NCI-H1930 (cell line): ENCODE measurements at places on chromosomes 3 and 15.
A peak's percentile ranks its signal among the peaks of the same experiment; 100 is the strongest.

DNA sequence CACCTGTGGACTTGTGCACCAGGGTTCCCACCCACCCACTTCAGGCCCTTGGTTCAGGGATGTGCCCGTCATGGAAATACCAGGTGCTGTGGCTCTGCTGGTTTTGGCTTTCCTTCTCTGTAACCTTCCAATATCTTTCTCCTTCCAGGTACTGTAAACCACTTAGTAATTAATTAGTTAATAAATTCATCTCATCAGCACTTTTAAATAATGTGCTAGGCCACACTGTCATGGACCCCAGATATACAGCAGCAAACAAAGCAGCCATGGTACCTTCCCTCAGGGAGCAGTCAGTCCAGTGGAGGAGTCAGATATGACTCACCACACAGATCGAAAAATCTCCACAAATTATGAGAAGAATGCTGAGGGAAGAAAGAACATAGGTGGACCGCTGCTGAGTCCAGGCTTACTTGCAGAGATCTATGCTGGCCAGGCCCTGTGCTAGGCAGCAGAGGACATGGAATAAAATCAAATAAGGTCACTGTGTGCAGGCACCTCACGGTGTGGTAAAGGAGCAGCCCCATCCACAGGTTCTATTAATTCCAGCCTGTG, 6.8 kb upstream of the GATA2 start:
- no peak for DNase-seq

GRCh38 chr15:99619712-99620111, 53.9 kb downstream of the MEF2A start:
- no peak for DNase-seq

DNA sequence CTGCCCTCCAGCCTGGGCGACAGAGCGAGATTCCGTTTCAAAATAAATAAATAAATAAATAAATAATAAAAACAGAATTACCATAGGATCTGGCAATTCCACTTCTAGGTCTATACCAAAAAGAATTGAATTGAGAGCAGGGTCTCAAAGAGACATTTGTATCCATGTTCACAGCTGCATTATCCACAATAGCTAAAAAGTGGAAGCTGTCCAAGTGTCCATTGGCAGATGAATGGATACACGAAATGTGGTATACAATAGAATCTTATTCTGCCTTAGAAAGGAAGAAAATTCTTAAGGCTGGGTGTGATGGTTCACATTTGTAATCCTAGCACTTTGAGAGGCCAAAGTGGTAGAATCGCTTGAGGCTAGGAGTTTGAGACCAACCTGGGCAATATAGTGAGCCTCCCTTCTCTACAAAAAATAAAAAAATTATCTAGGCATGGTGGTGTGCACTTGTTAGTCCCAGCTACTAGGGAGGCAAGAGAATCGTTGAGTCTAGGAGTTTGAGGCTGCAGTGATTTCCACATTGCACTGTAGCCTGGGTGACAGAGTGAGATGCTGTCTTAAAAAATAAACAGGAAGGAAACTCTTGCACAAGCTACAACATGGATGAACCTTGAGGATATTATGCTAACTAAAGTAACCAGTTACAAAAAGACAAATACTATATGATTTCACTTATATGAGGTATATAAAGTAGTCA, 24.2 kb downstream of the PFKFB4 start:
- no peak for DNase-seq

DNA sequence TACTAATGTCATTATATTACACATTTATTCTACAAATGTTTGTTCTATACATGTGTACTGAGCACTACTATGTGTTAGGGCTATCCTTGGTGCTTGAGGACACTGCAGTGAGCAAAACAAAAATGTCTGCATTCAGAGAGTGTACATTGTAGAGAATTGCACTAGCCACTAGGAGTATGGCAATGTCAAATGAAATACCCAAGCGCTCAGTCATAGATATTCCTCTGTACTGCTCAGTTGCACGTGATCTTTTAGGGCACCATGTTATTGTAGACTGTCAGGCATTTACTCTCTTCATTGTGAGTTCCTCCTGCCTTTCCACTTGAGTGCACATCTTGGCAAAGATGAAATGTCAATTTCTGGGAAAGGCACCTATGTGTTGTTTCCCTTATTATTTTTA, 36.8 kb downstream of the FNDC3B start:
- DNase-seq, result no peak

GRCh38 chr3:171672124-171672523, 138.2 kb downstream of the PLD1 start:
- no peak for DNase-seq

DNA sequence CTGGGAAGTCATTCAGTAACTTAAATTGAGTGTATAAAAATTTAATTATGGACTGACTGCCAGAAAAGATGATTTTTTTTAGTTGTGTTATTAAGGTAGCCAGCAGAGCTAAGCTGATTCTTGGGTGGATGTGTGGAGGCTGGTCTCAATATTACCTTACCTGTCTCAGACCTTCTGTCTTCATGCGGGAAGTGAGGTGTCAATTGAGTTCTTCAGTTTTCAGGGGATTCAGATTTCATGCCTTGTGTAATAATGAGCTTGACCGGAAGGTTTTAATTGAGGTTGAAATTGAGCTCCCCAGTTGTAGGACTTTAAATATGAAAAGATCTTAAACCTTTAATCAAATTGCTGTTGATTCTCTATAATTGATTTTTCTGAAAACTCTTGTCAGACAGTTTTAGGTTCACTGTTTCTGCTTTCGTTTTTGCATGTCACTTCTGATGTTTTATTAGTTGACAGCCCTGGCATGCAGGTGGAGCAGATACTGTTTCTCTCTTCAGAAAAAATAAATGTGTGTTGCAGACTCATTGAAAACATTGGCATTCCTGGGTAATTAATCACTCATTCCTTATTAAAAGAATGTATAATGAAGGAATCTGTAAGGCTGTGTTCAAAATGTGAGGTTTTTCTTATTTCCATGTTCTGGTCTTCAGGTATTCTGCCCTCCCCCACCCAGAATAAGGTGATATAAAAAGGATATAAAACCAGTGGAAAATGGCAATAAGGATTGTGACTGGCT, 54.5 kb downstream of the PSMD6 start:
- DNase-seq, result no peak

DNA sequence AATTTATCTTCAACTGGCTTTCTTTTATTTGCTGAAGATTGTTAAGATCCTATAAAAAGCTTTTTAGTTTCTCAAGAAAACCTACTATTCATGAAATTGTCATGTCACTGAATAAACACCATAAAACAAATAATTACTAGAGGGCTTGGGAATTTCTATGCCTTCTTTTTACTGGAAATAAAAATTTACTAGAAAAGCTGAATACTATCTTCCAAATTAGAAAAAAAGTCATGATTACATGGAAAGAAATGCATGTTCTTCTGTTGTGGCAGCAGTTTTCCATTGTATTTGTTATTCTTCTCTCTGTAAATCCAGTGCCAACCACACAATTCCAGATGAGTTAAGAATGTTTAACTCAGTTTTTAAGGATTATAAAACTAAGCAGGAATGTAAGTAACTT, 153.8 kb downstream of the RAP2B start:
- DNase-seq, result no peak

- no peak for DNase-seq
Measured at GRCh38 chr3:171218069-171218468, 191.5 kb upstream of the SLC2A2 start.

GRCh38 chr15:67307156-67307555, 52.6 kb downstream of the IQCH start:
- no peak for DNase-seq

GRCh38 chr3:186492385-186492984, 51.7 kb downstream of the CRYGS start:
- DNase-seq, result no peak

DNA sequence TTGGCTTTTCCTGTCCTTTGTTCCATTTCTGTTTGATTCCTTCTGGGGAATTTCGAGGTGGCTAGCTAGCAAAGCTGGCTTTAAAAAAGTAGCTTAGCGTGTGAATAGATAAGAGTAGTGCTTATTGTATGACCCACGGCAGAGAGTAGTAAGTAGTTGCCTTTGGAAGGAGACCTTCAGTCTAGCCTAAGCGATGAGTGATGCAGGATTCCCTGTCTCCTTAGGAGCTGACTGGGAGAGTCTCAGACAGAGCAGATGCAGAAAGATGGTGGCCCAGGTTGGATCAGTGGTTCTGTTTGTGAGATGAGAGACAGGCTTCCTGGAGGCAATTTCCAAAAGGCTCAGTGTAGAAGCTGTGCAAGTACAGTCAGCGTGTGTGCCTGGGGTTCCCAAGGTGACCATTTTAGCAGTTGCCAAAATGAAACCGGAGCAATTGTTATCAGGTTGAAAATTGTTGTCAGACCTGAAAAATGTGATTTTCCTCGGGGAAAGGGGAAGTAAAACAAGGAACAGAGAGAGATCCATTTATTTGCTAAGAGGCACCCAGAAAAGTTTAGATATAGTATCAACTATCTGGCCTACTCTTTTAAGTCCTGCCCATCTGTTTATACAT, 681 bp upstream of the IL5RA start:
- no peak for DNase-seq

DNA sequence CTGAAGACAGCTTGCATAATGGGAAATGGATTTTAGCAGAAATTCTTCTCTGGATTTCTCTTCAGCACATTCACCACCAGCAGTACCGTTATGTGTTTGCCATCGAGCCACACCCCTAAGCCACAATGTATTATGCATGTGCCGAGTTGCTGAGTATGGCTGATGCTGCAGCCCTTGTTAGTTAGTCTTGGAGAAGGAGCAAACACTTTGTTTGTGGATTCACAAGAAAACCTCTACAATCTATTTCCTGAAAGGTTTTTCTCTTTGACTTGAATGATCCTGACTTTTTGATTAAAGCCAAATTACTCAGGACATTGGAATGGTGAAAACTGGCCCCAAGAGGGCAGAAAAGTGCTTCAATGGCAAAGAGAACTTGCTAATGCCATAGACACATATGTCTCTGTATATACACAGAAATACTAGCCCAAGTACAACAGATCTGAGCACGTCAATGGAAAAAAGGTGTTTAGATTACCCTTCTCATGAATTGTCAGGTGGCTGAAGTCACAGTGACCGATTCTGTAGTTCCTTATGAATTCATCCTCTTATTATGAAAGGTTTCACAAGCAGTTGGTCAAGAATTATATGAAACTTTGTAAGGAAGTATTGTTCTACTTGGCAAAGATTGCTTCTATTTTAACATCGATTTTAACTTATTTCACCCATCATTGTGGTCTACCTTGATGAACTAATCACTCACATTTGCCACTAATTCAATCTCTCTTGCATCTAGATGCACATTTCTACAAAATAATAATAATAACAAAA, 103.0 kb downstream of the P3H2 start:
- DNase-seq, result no peak

DNA sequence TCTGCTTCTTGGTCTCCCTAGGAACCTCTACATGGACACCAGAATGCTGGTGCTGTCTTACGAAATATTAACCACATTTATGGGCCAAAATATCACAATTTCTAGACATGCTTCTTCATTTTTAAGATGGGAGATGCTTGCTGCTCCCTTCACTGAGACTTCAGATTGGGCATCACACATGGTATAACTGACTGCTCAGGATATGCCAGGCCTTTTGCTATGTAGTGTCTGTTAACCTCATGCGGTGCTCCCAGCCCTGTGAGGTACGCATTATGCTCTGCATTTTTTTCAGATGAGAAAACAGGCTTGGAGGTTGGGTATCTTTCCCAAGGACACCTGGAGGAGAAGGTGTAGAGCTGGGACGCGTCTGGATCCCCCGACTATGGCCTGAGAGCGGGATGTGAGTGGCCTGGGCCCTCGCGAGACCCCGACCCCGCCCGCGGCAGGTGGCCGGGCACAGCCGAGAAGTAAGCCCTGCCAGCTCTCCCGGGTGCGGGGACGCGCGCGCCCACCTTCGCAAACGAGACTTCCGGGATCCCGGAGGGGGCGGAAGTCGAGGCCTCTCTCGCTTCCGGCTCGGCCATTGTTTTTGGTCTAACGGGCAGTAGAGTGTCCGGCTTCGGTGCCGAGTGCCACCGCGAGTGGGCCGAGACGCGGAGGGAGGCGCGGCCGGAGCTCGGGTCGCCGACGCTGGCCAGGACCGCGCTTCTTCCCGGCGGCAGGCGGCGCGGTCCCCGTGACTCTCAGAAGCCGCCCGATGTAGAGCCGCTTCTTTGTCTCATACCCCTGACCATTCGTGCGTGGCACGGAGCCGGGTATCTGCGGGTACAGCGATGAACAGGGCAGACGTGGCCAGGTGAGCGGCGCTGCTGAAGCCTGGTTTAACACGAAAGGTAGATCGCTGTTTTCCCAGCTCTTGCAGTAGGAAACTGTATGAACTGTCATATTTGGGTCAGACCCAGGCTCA, at the start of gene ZKSCAN7:
TSS of gene ZKSCAN7 (plus strand) at position 568 of the 967 bp plus-strand sequence. CDS start 1,855 bp downstream, outside the sequence.
- DNase-seq, result peak; percentile 37

DNA sequence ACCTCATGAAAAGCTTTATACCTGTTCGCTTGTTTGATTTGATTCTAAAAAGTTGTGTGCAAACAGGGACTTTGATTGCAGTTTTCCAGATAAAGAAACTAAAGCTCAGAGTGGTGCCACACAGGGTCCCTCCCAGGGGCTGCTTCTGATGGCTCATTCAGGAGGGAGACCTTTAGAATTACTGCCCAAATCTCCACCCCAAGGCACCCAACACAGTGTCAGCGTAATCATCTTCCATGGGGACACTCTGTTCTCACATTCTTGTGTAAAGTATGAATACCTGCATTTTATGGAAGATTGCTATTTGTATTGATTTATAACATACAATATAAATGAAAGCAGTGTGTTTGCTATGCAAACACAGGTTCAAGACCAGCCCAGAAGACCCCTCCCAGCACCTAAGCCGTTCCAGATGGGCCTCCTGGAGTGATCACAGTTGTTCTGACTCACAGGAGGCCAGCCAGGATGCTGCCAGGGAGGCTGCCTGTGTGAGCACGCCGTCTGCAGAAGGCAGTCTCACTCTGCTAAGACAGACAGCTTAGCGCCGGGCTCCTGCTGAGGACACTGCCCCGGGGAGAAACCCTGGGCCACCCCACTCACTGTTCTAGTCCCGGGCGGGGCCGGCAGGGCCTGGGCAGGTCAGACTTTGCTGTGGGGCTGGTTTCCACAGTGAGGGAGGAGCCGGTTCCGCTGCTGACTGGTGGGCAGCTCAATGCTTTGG, 185.6 kb downstream of the FAM43A start:
- no peak for DNase-seq

GRCh38 chr15:74782259-74783071, 585 bp downstream of the CSK start:
- DNase-seq, result no peak
